ENCODE measurements at places on chromosomes 6 and 20.

GRCh38 chr6:119426619-119427018 is 77.1 kb upstream of the MAN1A1 start:
- ATAC-seq, result no peak

DNA sequence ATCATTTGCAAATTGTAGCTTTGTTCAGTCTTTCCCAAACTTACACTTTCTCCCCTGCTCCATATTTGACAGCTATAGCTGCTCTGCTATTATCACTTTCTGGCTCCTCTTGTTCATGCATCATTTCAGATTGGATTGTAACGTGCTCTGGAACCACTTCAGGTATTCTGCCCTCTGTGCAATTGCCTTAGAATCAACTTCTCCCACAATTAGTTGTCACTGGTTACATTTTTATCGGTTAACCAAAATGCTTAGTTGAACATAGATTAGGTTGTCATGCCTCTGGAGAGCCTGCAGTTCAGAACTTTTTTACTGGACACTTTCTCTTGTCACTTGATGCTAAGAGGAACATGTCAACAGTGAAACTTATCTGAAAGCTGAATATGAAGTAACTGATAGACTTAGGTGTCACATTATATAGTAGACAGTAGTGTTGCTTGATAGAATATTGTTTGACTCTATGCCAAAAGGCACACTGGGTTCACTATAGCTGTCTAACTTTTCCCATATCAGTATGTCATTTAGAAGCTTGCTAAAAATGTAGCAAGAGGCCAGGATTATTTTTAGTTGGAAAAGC is 127.7 kb upstream of the PTPRK start:
- no peak for ATAC-seq

DNA sequence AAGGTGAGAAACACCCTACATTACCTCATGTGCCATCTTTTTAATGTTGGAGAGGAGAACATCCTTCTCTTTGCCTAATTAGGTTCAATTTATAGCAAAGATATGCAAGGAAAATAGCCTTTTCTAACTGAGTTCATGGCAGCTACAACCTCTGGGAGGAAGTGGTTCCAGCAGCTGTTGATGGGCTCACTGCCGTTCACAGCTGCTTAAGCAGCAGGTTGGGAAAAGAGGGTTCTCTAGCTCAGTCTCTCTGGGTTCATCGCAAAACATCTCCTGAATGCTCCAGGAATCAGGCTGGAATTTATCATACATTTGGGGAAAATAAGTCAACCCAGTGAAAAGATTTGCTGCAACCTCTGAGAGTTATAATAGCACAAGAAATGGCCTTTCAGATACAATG is 115.1 kb downstream of the UNC5CL start:
- no peak for ATAC-seq

- no peak for ATAC-seq
Measured at GRCh38 chr20:45323731-45324130, 15.6 kb upstream of the MATN4 start.

GRCh38 chr6:116866281-116866871 is 10.7 kb upstream of the RFX6 start:
- ATAC-seq, result no peak

- no peak for ATAC-seq
Measured at GRCh38 chr6:3696525-3697088, 54.9 kb downstream of the PXDC1 start.

DNA sequence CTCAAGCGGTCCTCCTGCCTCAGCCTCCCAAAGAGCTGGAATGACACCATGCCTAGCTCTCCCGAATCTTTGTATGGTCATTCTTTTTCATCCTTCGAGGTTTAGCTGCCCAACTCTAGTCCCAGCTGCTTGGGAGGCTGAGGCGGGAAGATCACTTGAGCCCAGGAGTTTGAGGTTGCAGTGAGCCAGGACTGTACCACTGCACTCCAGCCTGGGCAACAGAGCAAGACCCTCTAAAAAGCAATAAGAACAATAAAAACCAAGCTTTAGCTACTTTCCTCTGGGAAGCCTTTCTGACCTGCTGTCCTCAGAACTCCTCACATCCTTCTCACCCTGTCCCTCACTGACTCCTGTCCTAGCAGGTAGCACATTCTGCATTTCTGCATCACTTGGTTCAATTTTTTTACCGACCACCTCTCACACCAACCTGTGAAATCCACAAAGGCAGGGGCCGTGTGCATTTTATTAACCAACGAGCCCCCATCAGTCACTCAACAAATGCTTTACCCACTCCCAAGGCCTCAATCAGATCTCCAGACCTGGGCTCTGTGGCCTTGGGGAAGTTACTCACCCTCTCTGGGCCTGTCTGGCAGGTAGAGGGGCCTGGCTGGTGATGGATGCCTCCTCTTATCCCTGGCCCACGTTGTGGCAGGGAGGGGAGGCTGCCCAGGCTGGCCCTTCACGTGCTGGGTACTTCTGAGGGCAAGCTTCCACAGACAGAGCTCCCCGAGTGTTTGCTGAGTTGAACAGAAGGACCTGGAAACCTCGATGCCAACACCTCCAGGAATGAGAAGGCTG is 14.7 kb upstream of the SRC start:
- ATAC-seq, result no peak

GRCh38 chr6:82337688-82338257 is 25.8 kb upstream of the TPBG start:
- no peak for ATAC-seq

GRCh38 chr6:87572883-87573282 is 16.9 kb downstream of the RARS2 start:
- ATAC-seq, result no peak

- no peak for ATAC-seq
Measured at GRCh38 chr20:49633643-49634042, 65.7 kb upstream of the PTGIS start.

DNA sequence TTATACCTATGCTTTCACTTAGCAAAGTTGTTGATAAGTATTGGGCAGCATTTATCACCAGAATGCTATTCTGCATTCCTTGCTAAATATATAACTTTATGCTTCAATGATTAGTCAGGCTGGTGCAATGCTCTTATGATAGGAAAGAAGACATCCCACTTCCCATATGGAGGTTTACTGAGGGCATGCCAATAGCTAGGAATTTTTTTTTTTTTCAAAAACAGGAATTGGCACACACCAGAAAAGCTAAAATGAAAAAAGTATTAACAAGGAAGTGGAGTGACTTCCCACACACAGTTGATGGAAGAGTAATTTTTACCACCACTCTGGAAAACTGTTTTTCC is 90.8 kb downstream of the FRK start:
- ATAC-seq, result no peak

DNA sequence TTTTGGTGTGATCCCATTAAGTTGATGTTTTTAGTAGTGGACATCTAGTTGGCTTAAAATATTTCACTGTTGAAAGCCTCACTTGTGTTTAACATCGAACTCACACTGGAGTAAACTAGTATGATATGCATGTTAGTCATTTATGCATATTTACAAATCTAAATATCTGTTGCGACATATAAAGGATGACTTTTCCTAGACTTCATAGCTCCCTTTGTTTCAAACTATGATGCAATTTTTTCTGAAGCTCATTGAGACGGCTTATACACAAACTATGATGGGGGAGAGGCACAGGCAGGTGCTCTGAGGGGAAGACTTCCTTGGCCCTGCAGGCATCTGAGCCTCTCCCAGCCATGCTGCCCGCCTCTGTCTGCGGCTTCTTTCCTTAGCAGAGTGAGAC is 11.8 kb upstream of the FOXC1 start:
- peak; percentile 72 for ATAC-seq

DNA sequence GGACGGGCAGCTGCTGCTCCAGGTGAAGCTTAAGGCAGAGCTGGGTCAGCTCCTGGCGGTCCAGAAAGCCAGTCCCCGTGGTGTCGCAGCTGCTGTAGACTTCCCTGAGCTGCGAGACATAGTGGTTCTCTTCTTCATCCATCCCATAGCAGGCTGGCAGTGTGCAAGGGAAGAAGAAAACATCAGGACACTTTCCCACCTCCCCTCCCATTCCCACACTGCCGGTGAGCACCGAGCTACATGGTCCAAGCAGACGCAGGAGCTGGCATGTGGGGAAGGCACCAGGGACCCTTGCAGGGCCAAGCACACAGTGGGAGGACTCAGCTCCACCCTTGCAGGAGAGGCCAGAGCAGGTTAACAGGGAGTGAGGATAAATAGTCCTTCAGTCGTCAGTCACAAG is 58.9 kb downstream of the NINL start:
- ATAC-seq, result no peak

- no peak for ATAC-seq
Measured at GRCh38 chr20:22619806-22620205, 35.4 kb upstream of the FOXA2 start.

DNA sequence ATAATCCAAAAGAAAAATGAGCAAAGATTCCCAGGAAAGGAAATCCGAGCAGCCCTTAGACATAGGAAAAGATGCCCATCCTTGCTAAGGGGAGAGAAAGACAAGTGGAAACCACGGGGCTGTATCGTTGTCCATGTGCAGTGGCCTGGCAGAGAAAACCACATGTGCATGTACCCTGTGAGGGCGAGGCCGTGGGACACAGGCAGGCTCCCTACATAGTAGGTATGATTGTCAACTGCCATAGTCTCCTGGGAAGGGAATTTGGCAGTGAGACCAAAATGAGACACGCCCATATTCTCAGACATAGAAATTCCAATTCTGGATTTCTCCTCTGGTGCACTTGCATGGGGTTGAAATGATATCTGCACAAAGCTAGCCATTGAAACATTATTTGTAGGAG is 169.7 kb upstream of the SALL4 start:
- no peak for ATAC-seq

- ATAC-seq, result no peak
Measured at GRCh38 chr6:5365436-5366195, 104.3 kb downstream of the FARS2 start.

DNA sequence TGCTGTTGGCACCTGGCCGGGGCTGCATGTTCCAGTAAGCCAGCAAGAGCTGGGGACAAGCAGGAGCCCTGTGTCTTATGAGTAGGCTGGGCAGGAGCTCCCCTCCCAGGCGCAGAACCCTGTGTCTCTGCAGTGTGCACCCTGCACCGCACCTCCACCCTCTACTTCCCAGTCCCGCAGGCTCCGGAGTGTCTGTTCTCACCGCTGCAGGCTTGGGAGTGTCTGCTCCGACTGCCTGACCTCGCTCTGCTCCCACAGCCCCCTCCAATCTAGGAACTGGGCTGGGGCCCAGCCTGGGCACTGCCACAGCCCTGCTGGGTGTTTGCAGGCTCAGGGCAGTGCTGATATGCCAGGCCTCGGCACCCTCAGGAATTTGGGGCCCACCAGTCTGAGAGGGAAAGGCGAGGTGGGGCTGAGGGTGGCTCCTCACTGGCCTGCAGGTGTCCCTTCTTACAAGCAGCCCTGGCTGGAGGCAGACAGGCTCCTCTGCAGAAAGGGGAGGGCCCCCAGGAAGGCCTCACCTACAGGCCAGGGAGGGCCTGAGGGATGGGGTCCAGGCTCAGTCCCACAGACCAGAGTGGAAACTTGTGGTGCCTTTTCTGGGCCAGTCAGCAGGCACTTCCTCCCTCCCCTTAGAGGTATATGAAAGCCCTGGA is 871.6 kb upstream of the GJE1 start:
- peak; percentile 30 for ATAC-seq

DNA sequence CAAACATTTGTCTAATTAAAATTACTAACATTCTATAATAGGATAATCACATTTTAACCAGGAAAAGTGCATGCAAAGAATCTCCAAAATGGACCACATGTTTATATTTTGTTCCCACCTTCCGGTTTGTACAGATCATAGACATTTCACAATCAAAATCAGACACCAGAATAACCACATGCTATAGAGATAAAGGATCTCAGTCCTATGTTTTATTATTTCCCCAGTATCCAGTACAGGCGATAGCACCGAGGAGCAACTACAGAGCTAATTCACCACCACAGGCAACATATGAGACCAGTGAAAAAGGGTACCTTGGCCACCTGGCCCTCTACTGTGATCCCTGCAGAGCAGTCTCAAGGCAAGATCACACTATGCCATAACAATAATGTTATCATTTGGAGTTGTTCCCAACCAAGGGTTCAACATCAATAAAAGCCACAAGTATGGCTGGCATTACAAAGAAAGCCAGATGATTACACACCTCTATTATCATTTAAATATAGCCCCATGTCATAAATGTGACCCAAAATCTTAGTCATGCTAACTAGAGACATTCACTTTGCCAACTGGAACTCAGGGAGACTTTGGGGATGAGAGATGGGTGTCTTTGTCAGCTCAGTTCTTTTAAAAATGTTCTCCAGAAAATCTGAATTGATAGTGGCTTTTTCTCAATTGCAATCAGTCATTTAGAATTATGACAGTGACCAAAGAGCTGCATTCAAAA is 46.7 kb downstream of the RALGAPA2 start:
- no peak for ATAC-seq

DNA sequence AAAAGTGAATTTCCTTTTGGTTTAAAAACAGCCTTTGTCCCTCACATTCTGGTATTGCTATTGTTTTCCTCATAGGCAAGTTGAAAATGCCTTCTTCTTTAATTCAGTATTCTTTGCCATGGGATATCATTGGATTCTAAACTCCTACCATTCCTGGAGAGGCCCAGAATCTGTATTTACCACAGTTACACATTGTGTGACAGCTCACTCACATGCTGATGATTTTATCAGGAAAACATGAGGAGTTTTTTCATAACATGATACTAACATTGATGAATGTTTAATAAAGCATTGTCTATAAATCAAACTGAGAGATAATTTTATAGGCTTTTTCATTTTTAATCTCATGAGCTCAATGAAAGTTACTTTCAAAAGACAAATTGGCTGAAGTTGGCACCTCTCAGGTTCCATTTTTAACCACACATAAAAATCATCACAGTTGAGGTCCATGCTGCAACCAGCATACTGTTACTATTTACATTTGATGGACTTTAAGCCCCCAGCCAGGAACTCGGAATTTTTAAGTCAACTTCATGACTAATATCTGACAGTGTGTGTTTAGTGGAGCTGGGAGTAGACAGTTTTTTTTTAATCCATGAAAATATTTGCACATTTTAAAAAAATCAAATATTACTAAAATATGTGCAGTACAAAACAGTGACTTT is 82.8 kb downstream of the FAM83B start:
- ATAC-seq, result no peak

DNA sequence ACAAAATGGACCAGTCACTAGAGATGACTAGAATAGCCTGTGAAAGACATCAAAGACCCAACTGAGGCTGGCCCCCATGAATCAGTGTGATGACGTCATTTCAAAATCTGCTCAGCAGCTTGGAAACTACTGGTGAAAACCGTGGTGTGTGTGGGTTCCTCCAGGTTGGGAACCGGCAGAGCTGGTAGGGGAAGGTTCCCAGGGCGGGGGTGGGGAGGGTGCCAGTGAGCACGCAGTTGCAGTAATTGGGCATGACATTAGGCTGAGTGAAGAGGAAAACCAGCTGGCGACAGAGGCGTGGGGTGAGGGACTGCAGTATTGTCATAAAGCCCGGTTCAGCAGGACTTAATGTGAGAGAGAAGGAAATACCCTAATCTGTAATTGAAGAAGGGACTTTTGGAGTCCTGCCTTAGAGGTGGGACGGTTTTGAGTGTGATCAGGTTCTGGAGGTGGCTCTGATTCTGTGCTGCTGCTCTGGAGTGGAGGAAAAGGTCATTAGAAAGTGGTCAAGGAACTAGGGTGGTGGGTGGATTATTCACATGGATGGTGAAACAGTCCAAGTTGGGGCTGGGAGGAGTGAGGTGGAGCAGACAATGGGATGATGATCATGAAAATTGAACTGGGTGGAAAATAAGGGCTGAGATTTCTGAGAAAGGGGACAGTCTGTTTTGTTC is 52.0 kb upstream of the MTHFD1L start:
- ATAC-seq, result no peak

Measured in motor neuron (in vitro differentiated cells).